SHP77 (cell line): ENCODE measurements at places on chromosomes 5 and 9.
A peak's percentile ranks its signal among the peaks of the same experiment; 100 is the strongest.

- no peak for DNase-seq
Measured at GRCh38 chr5:10591159-10591558, 27.3 kb downstream of the ANKRD33B start.

GRCh38 chr9:92425474-92425873, 1.2 kb upstream of the OMD start:
- no peak for DNase-seq

DNA sequence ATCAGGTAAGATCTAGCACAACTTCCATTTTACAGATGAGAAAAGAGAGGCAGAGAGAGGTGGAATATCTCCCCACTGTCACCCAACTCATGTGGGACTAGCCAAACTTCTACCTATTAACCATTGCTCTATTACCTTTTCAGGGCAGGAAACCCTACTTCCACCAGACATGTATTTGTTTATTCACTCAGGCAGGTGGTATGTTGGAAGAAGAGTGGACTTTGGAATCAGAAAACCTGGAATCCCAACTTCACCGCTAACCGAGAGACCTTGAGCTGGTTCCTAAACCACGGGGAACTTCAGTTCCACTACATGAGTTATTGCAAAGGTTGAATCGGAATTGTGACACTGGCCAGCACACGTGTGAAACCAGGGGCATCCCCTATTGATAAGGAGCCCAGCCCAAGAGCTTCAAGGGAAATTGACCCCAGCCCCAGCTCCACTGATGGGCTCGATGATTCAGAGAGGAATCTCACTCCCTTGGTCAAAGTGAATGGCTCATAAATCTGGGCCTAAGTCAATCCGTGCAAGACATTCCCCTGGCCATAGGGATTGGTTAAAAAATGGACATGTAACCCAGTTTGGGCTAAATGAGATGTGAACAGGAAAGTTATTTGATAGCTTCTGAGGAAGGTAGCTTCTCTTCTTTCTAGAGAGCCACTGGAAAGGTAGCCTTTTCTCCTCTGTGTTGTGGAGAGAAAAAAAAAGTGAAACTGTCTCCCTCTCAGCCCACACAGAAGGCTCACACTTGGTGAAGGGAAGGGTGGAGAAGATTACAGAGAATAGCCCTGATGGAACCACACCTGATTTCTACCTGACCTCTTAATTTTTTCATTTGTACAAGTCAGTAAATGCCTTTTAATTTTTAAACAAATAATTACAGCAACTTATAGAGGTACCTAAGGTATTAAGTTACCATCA, 5.5 kb upstream of the GLIS3 start:
- DNase-seq: no peak

- no peak for DNase-seq
Measured at GRCh38 chr9:30944741-30945280, 1439.6 kb upstream of the ACO1 start.

DNA sequence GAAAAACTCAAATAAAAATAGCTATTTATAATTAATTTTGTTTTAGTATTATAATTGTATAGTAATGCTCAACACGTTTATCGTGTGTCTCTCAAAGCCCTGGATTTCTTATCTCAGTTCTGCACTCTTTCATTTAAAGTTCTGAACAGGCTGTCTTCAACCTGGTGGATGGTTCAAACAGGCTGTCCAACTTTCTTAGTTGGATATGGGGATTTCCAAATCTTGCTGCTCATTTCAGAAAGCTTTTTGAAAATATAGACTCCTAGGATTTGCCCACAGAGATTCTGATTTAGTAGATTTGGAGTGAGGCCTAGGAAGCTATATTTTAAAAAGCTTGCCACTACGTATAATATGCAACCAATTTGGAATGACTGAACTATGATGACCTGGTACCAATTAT, 120.3 kb downstream of the GRIA1 start:
- no peak for DNase-seq

- no peak for DNase-seq
Measured at GRCh38 chr9:132969783-132970182, 8.7 kb upstream of the GFI1B start.

DNA sequence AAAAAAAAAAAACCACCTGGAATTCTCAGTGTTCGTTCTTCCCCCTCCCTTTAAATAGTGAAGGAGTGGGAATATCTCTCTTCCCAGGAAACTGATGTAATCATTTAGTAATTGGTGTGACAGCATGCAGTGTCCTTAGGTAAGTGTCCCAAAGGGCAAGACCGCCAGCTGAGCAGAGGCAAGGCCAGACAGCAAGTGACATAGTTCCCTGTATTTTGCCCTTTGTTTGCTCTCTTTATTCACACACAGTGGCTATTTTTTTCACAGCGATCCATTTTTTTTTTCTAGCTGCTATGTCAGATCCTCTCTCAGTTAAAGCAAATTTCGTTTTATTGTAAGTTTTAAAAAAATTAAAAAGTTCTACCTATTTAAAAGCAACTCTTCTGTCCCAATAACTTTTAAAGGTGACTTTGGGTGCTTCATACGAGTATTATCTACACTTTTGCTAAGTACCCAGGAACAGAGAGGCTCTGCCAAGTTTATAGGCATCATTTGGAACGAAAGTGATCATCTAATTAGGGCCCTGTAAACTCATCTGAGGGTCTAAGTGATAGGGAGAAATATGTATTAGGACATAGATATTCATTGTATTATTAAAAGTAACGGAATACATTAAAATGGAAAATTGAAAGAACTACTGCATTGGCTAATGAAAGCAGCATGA, 98.2 kb upstream of the ALDH1A1 start:
- peak; percentile 7 for DNase-seq

- no peak for DNase-seq
Measured at GRCh38 chr5:76690037-76690679, 25.8 kb upstream of the F2R start.

- no peak for DNase-seq
Measured at GRCh38 chr9:114652776-114653555, 4.6 kb downstream of the TEX53 start.
